C1 segment of cervical spinal cord (tissue), 14 donors: ENCODE measurements at places on chromosomes 1 and 21.
A peak's percentile ranks its signal among the peaks of the same experiment; 100 is the strongest.

DNA sequence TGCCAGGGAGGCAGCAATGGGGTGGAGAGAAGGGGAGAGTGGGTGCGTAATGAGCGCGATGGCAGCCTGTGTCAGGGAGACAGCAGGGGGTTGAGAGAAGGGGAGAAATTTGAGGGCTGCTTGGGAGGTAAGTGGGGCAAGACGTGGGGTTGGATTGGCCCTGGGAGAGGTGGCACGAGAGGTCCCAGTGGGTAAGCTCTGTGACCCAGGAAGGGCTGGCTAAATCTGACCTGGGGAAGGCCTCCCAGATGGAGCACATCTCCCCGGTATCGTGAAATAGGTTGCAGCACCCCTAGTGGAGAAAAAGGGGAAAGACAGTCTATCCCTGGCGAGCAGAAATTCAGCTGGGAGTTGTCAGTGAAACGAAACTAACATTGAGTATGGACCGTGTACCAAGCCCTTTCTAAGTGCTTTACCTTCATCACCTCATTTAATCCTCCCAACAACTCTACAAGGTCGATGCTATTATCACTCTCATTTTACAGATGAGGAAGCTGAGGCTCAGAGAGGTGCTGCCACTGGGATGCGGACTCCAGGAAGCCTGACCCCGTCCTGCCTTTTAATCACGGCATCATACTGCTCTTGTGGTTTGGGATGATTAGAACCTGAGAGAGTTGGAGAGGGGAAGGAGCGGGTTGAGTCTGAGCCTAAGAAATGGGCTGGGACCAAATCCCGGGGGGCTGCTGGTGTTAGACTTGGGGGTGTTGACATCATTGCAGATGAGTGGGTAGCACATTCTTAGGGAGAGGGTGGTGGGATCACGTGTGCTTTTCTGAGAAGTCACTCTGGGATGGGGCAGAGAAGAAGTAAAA lies 56.6 kb upstream of the RPL11 start:
- DNase-seq = no peak

DNA sequence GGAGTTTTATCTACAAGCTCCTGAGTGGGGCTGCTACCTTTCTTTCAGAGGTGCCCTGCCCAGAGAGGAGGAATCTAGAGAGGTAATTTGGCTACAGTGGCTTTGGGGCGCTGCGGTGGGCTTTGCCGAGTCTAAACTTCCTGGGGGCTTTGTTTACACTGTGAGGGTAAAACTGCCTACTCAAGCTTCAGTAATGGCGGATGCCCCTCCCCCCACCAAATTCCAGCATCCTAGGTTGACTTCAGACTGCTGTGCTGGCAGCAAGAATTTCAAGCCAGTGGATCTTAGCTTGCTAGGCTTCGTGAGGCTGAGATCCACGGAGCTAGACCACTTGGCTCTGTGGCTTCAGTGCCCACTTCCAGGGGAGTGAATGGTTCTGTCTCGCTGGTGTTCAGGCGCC lies 43.9 kb downstream of the SWT1 start:
- no peak for DNase-seq

GRCh38 chr1:43878854-43879253 lies 54.7 kb upstream of the ARTN start:
- DNase-seq = no peak

GRCh38 chr1:46485564-46486431 lies 3.8 kb upstream of the DMBX1 start:
- DNase-seq = no peak

GRCh38 chr1:82125866-82126265 lies 325.1 kb downstream of the ADGRL2 start:
- no peak for DNase-seq

GRCh38 chr1:180973369-180973768 lies 49.3 kb downstream of the STX6 start:
- DNase-seq = no peak

GRCh38 chr1:156894711-156895454 lies 1.4 kb downstream of the PEAR1 start:
- DNase-seq = no peak

GRCh38 chr1:151493042-151493441 lies 18.1 kb upstream of the CGN start:
- no peak for DNase-seq

DNA sequence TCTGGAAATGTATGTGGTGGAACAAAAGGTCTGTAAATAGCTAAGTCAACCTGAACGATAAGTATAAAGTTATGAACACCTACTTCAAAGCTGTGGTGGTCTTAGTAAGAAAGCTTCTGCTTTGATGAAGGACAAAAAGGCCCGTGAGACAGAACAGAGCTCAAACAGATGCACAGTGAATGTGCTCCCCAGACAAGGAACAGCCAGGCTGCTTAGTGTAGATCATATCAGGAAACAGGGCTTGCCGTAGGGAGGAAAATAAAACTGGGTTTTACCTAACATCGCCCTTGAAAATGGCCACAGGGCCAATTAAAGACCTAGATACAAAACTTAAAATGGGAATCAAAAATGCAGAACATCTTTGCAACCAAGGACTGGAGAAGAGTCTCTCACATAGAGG lies 40.2 kb downstream of the PRSS38 start:
- DNase-seq = no peak

- DNase-seq = peak; percentile 48
Measured at GRCh38 chr1:16905110-16905867, 9.5 kb downstream of the RNU1-2 start.

- no peak for DNase-seq
Measured at GRCh38 chr1:242842094-242842493, 317.6 kb upstream of the PLD5 start.

- DNase-seq = no peak
Measured at GRCh38 chr1:241638909-241639622, 1.1 kb downstream of the CHML start.

GRCh38 chr1:186139115-186139514 lies 235.9 kb downstream of the TPR start:
- DNase-seq = no peak

DNA sequence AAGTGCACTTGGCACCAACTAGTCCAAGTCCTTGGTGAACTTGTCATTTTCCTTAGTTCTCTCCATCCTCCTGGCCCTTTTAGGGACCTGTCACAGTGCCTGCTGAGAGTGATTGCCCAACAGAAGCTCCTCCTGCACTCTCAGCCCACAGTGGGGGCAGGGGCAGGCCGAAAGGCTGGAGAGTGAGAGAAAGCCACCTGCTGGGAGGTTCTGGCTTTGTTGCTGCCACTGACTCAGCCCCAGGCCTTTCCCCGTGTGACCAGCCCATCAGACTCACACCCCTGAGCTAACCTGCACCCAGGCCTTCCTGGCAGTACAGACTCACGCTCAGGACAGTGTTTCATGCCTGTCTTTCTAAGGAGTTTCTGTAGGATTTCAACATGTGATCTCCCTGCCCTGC lies 17.1 kb upstream of the PROK1 start:
- DNase-seq = no peak

DNA sequence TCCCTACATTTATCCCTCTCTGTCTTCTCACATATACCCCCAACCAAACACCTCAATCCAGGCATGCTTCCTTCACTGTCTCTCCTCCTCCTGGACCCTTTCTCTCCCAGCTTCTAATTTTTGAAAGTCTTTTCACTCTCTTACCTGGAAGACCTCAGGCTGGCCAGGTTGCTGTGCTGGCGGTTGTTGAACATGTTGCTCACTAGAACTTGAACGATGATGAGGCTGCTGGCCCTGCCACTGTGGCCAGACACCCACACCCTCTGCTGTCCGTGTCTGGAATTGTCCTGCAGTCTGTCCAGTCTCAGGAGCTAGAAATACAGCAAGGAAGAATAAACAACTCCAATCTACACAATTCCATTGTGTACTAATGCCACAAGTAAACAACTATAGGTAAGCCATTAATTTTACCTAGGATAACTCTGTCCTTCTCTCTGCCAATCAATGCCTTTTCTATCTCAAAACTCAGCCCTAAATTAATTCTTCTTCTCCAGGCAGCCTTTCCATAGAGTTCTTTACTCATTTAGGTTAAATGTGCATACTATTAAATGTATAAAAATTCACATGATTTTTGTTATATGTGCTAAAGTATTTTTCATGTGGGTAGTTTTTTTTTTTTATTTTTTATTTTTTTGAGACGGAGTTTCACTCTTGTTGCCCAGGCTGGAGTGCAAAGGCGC lies 5.1 kb upstream of the CTSK start:
- DNase-seq = no peak

GRCh38 chr1:73537400-73537799 lies 660.6 kb downstream of the LRRIQ3 start:
- DNase-seq = no peak
